ENCODE measurements at places on chromosomes 4 and X.

- DNase-seq: peak; percentile 18
Measured at GRCh38 chrX:124736553-124737270, 390.3 kb downstream of the SH2D1A start.

DNA sequence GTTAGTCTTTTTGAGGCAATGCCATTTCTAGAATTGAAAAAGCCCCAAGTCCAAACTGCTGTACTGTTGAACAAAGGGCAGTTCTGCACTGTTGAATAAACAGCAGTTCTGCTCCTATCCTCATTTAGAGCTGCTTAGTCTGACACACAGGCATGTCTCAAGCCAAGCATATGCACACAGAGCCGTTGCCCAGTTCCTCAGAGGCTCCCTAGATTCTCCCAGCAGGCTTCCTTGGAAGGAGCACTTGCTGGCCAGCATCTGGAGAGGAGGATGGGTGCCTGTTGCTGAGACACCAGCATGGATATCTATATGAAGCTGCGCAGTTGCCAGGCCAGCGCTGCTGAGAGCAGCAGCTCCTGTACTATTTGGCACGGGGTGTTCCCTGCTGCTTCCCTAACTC lies 138.3 kb upstream of the USP38 start:
- DNase-seq: no peak

- no peak for DNase-seq
Measured at GRCh38 chr4:37968747-37969146, 8.5 kb downstream of the PTTG2 start.

GRCh38 chr4:40648131-40648530 lies 18.5 kb upstream of the RBM47 start:
- DNase-seq: no peak

- DNase-seq: no peak
Measured at GRCh38 chr4:110489901-110490508, 14.1 kb downstream of the ENPEP start.

DNA sequence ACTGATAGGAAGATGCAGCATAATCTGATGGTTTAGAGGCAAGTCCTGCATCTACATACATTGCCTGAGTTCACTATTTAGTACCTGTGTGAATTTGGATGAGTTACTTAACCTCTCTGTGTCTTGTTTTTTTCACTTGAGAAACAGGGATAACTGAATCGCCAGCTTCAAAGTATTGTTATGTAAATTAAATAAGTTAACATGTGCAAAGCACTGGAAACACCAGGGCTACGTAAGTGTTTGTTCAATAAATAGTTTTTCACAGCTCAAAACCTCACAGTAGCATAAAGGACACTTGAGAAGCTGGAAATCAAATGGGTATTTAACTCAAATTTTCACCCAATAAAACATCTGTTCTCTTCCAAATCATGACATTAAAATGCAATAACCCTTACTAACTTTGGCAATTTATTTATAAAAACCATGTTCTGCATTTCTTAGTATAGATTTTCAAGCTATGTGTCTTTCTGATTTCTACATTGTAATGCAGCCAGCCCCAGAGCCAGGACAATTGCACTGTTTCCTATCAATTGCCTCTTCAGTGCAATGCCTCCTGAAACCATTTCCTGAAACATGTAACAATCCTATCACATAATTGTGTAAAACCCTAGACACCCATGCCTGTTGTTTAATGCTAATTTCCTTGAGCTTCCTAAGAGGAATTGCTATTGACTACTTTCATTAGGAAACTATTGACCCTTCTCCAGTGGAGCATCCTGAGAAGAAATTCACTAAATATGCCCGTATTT lies 177.1 kb downstream of the UNC5C start:
- DNase-seq: no peak

DNA sequence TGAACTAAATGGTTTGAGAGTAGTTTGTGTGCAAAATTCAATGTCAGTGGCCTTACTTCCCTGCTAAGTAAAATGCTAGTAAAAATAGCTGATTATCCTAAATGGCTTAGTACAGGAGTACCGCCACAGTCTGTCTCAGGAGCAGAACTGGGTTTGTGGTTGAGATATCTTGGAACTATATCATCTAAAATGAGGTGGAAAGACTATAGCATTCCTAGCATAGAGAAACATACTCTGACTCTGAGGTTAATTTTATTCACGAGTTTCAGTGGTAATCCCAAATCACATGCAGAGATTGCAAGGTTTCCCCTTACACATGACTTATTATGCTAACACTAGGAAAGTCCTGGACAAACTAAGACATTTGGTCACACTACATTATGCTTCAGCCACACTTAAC lies 70.4 kb downstream of the OR13H1 start:
- no peak for DNase-seq

GRCh38 chr4:30865691-30866090 lies 145.5 kb downstream of the PCDH7 start:
- no peak for DNase-seq

DNA sequence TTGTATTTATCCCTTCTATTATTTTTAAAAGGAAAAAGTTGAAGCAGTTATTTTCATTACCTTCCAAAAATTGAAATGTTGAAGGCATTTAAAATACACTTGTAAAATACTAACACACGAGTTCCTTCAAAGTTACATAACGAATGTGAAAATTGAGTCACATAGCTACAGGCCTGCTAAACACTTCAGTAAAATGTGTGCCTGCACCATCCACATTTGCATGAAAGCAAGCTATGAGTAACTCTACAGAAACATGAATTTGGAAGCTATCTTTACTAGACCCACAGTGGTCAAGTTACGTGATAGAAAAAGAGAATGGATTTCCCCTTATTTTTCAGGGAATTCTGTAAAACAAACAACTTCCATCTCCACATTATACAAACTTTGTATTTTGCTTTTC lies 1148.8 kb upstream of the PCDH7 start:
- DNase-seq: no peak

- DNase-seq: no peak
Measured at GRCh38 chr4:3863841-3864741, 97.9 kb downstream of the ADRA2C start.

GRCh38 chr4:145203410-145203809 lies 23.0 kb upstream of the OTUD4 start:
- DNase-seq: no peak

GRCh38 chrX:107787827-107788226 lies 10.3 kb downstream of the NCBP2L start:
- no peak for DNase-seq

GRCh38 chr4:5998333-5998936 lies 19.8 kb downstream of the C4orf50 start:
- peak; percentile 2 for DNase-seq

DNA sequence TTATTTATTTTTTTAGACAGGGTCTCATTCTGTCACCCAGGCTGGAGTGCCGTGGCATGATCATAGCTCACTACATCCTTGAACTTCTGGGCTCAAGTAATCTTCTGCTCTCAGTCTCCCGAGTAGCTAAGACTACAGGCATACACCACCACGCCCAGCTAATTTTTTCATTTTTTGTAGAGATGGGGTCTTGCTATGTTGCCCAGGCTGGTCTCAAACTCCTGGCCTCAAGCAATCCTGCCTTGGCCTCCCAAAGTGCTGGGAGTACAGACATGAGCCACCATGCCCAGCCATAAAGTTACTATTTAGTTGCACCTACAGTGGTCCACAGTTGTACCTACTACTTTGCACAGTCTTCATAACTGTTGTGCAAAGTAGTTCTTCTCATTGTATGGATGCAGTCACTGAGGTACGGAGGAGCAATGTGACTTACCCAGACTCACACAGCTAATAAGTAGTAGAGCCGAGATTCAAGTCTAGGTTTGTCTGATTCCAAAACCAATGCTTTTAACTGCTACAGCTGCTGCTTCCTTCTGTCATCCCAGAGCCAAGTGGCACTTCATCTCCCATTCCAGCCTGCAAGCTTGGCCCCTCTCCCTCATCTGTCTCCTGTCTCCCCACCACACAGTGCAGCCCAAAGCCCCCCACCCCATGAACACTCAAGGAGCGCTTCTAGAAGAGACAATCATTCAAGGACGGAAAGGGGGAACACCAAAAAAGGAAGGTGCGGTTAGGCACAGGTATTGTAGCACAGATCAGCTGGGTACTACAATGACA lies 24.0 kb upstream of the IQSEC2 start:
- no peak for DNase-seq

- DNase-seq: no peak
Measured at GRCh38 chr4:74499986-74500781, 55.2 kb downstream of the AREG start.

- DNase-seq: no peak
Measured at GRCh38 chr4:48692044-48692443, 88.0 kb downstream of the FRYL start.

DNA sequence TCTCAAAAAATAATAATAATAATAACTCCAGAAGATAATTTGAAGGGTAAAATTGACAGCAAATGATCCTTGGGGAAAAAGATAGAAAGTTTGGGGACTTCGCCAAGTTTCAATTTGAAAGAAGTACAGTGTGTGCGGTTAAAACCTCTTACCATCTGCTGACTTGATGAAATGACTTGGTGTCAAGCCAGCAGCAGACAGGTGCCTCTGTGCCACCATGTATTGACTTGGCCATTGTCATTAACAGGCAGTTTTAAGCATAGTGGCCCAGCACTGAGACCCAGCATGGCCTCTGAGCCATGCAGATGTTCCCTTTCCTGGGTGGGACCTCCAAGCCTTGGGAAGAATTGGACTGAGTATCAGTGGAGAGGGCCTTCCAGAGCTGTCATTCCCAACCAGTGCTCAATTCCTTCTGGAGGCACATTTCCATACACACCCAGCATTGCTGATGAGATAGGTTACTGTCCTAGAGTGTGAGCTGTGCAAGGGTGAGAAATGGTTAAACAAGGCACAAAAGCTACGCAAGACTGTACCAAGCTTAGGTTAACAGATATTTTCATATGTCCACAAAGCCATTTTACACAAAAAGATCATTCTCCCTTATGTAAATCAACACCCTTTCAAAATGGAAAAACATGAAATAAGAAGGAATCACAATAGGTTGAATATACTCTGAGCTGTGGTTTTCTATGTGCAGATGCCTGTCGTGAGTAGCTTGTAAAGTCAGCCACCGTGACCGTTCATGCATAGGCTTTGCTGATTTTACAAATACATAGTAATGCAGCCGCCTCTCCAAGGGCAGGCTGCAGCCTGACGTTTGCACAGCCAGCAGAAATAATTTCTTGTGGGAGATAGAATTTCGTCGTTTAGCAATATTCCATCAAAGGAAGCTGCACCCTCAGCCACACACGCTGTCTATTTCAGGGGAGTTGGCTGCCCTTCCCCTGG lies 59.4 kb upstream of the FBXW7 start:
- no peak for DNase-seq

DNA sequence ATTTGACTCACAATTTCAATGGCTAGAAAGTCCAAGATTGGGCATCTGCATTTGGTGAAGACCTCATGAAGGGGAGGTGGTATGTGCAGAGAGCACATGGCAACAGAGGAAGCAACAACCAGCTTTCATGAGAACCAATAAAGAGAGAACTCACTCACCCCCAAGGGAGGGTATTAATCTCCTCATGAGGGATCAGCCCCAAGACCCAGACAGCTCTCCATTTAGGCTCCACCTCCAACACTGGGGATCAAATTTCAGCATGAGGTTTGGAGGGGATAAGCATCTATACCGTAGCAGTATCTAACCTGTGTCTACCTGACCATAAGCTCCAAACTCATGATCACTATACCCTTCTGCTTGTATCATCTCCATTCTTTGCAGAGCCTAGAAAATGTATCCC lies 9.3 kb upstream of the TBC1D19 start:
- no peak for DNase-seq

- DNase-seq: no peak
Measured at GRCh38 chr4:176778491-176778890, 14.2 kb downstream of the VEGFC start.

- no peak for DNase-seq
Measured at GRCh38 chr4:140056015-140056414, 98.0 kb downstream of the MAML3 start.

- no peak for DNase-seq
Measured at GRCh38 chr4:176383273-176384077, 63.7 kb downstream of the SPCS3 start.

DNA sequence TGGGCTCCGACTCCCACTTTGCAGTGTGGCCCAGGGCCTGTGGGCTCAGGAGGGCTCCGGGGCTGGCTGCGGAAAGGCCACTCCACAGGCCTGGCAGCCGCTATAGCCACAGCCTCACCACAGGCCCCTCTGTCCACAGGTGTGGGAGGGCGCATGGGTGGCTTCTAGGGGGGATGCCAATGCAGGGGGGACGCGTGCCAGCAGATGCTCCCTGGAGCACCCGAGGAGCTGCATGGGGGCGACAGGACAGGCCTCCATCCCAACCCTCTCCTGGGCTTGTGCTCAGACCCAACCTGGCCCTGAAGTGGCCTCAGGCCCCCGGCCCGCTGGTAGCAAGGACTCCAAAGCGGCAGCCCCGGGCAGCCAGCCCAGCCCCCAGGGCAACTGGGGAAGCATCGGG lies 8.0 kb downstream of the BGN start:
- DNase-seq: no peak

DNA sequence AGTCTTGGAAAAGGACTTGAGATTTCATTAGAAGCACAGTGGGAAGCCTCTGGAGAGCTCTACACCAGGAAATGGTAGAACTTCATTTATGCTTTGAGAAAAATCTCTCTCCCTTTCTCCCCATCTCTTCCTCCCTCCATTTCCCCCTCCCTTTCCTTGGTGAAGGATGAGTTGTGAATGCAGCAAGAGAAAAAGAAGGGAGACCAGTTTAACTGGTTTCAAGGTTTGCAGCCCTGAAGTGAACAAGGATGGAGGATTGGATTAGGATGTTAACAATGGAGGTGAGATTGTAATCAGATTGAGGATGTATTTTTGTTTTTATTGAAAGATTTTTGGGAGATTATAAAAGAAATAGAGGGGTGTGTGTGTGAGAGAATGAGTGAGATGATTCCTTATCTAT lies 99.5 kb downstream of the ANK2 start:
- no peak for DNase-seq

DNA sequence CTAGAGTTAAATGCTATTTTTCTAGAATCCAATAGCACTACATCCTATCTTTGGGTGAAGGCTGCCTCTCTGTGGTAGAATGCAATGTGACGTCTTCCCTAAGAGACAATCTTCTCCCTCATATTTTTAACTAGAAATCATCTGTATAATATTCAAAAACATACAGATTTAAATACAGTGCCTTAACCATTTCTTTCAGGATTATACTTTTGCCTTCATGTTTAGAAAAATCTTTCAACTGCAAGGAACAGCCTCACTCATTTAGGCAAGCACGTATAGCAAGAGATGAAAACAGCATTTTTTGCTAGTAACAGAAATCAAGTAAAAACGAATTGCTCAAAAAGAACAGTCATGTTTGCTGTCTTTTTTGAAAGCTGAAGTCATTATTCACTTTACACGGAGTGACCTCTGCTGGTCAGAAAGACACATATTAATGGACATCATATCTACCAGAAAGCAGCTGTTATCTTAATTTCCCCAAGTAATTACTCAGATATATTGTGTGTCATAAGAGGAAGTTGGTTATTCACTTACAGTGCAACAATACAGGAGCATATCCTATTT lies 422.3 kb downstream of the STPG2 start:
- no peak for DNase-seq
